Left ventricle myocardium superior (tissue), 1 donor: ENCODE measurements at places on chromosomes 1 and 21. TPM values are rescaled to one million over a fixed set of nuclear protein-coding genes. Genes with fewer than 3 reads are reported as not detected.
A peak's percentile ranks its signal among the peaks of the same experiment; 100 is the strongest.

MTF1 gene
- total RNA-seq, result 12.8 TPM

VTCN1 gene
- not detected for total RNA-seq

- no peak for DNase-seq
Observed at GRCh38 chr1:90725657-90726424, 8.7 kb upstream of the BARHL2 start.

- no peak for DNase-seq
Observed at GRCh38 chr1:213388199-213388598, 337.2 kb downstream of the RPS6KC1 start.

DNA sequence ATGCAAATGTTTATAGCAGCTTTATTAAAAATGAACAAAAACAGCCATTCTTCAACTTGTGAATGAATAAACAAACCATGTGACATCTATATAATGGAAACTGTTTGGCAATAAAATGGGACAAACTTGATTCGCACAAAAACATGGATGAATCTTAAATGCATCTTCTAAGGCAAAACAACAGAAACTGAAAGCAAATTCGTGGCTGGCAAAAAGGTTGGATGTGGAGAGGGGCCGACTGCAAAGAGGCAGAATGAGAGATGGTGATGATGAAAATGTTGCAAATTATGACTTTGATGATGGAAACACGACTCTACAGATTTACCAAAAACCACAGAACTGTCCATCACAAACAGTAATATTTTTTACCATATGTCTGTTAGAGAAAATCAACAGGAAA lies 327.0 kb upstream of the NR5A2 start:
- DNase-seq, result no peak

DNA sequence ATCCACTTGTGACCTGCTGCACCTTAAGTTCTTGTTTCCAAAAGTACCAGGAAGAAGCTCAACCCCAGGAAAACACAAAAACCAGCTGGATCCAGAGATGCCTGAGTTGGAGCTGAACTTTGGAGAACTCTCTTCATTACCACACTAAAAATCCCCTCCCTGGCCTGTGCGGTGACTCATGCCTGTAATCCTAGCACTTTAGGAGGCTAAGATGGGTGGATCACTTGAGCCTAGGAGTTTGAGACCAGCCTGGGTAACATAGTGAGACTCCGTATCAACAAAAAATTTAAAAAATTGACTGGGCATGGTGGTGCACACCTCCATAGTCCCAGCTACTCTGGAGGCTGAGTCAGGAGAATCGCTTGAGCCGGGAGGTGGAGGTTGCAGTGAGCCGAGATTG lies 6.2 kb downstream of the MAP1LC3C start:
- DNase-seq, result no peak

DNA sequence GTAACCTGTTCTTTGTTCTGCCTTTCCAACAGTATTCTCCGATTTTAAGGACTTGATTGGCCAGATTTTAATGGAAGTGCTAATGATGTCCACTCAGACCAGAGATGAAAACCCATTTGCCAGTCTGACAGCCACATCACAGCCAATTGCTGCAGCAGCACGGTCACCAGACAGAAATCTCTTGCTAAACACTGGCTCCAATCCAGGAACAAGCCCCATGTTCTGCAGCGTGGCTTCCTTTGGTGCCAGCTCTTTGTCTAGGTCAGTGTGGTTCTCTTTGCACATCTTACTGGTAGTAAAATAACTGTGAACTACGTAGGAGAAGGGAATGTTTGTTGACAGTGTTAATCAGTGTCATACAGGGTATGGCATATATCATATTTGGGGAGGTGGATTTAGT lies 72.7 kb downstream of the UBE4B start:
- DNase-seq, result peak; percentile 52

- no peak for DNase-seq
Observed at GRCh38 chr1:17016317-17016661, 4.6 kb upstream of the ATP13A2 start.

DNA sequence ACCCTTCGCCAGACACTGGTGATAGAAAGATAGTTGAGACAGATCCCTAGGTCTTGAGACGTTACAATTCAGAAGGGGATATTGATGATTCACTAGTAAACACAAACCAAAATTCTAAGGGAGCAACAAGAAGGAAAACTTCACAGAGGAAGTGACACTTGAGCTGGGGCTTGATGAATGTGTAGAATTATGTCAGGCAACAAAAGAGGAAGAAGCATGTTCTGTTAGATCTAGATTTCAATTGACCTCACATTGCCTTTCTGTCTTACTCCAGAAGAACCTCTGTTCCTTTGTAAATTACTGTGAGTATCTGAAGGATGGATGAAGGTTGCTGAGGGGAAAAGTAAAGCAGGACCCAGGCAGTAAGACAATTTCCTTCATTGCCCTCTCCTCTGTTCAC lies 328.2 kb downstream of the KCTD3 start:
- DNase-seq, result no peak

- no peak for DNase-seq
Observed at GRCh38 chr1:17564458-17565393, 25.2 kb downstream of the ARHGEF10L start.

DNA sequence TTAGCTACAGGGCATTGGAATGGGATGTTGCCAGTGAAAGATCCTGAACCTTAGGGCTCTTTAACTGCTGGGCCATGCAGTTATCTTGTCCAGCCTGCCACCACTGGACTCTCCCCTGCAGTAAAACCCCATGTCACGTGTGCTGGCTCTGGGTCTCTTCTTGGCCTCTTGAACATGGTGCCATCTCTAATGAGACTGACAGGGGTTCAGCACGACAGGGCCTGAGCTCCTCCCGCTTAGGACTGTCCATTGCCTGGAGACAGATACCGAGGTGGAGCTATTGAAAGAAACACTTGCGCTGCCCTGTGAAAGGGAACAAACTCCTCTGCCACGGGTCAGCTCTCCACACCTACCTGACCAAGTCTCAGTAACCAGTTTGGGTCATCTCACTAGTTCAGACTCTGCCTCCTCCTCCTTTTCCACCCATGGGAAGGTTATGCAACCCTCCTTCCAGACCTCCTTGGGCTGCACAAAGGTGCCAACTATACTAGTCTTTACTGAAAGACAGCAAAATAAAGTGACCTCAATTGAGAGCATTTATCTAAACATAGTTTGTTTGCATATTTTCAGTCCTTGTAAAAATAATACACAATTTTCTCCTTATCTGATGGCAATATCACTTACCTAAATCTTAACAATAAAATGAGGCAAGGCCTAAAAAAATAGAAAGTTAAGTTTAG lies 66.0 kb downstream of the GNG12 start:
- no peak for DNase-seq
